CD8-positive, alpha-beta memory T cell (primary cell): ENCODE measurements at places on chromosomes 7 and 10. TPM values are rescaled to one million over a fixed set of nuclear protein-coding genes. Genes with fewer than 3 reads are reported as not detected.

The MAGI2 gene
- total RNA-seq: 0.33 TPM

The ING3 gene
- total RNA-seq: 30.7 TPM

The ADAMTS14 gene
- total RNA-seq: not detected

- H3K27me3 ChIP-seq: no peaks in the 10 kb centered on the region
- H3K4me1 ChIP-seq: no peaks in the 10 kb centered on the region
- H3K4me3 ChIP-seq: no peak overlapping the region
- no peak overlapping the region for H3K27ac ChIP-seq
- no peak for DNase-seq
- H3K36me3 ChIP-seq: no peaks in the 10 kb centered on the region
Measured at GRCh38 chr10:71534568-71535194, 138.0 kb downstream of the CDH23 start.

DNA sequence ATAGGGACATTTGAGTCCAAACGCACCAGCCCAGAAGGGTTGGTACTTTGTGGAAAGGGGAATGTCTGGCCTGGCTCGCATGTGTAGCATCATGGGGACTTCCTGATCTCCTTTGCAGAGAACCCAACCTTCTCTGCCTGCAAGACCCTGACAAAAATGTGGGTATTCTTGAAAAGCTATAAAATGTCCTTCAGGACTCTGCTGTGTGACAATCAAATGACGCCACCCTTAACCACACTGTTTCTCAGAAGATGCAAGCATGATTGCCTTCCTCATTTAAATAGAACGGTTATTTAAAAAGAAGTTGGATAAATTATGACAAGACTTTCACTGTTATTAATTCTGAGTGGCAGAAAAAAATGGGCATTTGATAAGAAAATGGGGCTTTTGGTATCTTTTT, 15.1 kb upstream of the GPR15LG start:
- no peaks in the 10 kb centered on the region for H3K27me3 ChIP-seq
- no peak for DNase-seq
- H3K36me3 ChIP-seq: peaks cover 5% of the 10 kb centered on the region
- H3K27ac ChIP-seq: no peak overlapping the region
- H3K4me1 ChIP-seq: peaks cover 4% of the 10 kb centered on the region
- no peak overlapping the region for H3K4me3 ChIP-seq

- H3K4me3 ChIP-seq: no peak overlapping the region
- H3K36me3 ChIP-seq: no peaks in the 10 kb centered on the region
- H3K4me1 ChIP-seq: no peaks in the 10 kb centered on the region
- H3K27me3 ChIP-seq: no peaks in the 10 kb centered on the region
- H3K27ac ChIP-seq: no peak overlapping the region
Measured at GRCh38 chr10:30598105-30598776, 31.3 kb downstream of the LYZL2 start.

DNA sequence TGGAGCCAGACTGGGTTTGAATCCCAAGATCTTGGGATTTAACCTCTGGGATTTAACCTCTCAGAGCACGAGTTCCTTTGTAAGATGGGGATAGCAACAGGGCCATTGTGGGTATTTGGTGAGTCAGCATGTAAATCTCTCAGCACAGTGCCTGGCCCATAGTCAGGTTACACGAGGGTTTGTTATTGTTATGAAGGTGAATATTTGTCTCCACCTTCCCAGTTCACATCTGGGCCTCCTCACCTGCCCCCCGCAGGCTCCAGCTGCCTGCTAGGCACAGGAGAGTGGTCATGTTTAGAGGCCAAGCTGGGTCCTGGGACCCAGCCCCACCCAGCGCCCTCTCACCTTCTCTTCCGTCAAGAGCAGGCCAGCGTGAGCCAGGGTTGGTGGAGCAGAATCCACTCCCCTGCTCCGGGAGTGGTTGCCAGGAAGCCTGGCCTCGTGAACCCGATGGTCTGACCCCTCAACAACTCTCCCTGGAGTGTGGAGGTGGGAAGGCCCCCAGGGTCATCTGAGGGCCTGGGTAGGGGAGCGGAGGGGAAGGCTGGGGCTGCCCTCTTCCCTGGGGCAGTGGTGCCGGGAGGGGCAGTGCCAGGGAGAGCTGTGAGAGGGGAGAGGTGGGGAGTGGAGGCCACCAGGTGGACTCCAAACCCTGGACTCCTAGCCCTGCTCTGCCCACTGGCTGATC, 26.0 kb downstream of the FAM241B start:
- H3K4me3 ChIP-seq: no peak overlapping the region
- H3K4me1 ChIP-seq: peaks cover 9% of the 10 kb centered on the region
- H3K27me3 ChIP-seq: no peaks in the 10 kb centered on the region
- no peak overlapping the region for H3K27ac ChIP-seq
